ENCODE measurements at places on chromosomes 3 and 15. TPM values are rescaled to one million over a fixed set of nuclear protein-coding genes. Genes with fewer than 3 reads are reported as not detected.

GP9 gene
- total RNA-seq = 3.8 TPM

ZNF502 gene
- total RNA-seq = 2.8 TPM

MESD gene
- 24.5 TPM for total RNA-seq

ZDHHC23 gene
- 2.5 TPM for total RNA-seq

CEP70 gene
- 23.9 TPM for total RNA-seq

ACVR2B gene
- total RNA-seq = 1.6 TPM

MUSTN1 gene
- 7.7 TPM for total RNA-seq

IRAK2 gene
- 10.9 TPM for total RNA-seq

C3orf85 gene
- not detected for total RNA-seq

RTP3 gene
- total RNA-seq = not detected
